ENCODE measurements at places on chromosomes 7 and 10.
A peak's percentile ranks its signal among the peaks of the same experiment; 100 is the strongest.

DNA sequence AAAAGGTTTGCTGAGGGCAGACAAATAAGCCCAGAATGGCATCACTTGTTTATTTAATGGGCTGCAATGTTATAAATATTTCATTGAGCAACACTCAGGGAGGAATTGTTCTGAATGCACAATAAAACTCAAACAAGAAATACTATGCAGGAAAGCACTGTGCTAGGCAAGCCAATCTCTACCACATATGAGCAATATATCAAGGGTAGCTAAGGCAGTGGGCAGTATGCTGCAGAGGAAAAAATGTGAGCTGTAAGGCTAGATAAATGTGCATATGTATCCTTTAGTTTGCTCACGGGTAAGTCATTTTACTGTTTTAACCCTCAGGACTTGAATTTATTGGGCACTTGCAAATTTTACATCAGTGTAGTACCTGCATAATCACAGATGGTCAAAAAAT is 349.6 kb downstream of the CDC14C start:
- DNase-seq = no peak

DNA sequence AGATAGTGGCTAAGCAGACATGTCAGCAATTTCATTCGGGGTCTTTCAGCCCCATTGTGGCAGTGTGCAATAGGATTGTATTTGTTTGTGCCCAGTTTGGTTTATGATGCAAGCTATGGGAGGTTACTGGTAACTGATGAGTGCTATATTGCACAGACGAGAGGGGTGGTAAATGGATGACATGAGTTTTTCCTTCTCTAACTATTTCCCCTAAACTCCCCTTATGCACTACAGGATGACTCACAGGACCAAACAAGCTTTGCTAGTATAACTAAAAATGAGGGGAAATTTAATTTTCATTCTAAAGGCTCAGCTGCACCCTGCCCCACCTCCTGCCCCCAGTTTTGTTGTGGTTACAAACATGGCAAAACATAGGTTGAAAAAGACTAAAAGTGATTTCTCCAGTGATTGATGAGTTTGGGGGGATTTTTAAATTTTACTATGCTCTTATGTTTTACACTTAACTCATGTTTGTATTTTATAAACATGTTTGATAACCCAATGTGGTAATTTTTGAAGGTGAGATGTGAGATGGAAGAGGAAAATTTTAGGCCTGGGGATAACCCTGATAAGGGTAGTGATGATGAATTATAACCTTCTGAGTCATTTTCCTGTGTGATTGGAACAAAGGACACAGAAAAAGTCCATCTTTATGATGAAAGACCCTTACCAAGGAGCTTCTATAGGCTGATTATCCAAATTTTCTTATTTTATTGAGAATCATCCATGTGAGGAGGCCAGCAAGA is 60.8 kb upstream of the NAMPT start:
- DNase-seq = no peak

DNA sequence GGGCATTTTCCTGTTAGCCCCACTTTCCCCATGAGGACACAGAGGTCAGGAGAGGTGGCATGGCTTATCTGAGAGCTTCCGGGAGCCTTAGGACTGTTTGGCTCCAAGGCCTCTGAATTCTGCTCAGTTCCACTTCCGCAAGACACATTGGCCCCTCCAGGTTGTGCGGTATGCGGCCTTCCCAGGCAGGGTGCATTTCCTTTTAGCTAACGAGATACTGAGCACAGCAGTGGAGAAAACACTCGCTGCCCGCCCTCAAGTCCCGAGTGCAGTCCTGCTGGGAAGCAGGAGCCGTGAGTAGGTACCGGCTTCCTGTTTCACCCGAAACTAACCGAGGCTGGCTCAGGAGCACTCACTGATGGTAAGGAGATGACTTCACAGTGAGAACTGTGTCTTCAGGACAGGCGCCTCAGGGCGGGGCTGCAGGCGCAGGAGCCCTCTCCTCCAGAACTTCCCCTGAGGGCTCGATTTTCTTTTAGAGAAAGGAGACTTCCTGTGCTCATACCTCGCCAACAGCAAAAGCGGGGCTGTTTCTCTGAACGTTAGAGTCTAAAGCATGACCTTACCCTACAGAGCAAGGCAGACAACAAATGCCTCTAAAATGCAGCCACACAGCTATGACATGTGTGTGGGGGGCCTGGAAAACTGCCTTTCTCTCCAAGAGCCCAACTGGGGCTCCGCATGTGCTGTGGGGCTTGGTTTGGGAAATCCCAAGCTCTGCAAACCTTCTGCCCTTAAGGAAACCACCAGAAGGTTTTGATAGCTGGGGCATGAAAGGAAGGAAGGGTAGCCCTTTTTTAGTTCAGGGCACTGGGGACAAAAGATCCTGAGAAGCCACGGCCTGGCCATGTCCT is 25.9 kb downstream of the RGS10 start:
- DNase-seq = no peak

DNA sequence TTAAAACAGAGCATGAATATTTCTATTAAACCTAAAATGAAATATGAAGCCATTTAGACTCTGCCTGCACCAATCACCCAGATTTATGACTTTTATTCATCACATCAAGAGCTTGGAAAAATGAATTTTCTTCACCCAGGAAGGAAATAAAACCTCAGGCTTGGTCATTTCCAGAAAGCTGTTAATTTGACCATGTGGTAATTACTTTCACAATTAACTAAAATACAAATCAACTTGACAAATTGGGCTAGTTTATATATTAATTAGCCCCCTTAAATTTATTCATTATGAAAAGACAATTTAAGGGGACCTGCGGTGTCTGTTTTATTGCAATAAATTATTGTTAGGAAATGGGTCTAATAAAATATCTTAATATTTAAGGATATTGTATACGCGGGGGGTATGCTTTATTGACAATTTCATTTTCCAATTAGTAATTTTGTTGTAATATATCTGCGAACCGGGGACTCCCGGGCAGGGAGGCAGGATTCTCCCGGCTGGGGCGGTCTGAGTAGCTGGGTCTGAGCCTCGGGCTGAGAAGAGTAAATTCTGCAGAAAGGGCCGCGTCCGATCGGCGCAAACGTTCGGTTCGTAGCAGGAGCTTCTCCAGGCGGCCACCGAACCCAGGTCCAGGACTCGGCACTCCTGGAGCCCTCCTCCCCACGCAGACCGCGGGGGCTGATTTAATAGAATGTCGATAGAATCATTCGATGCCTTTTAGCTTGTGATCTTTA is 9.4 kb upstream of the MNX1 start:
- no peak for DNase-seq

DNA sequence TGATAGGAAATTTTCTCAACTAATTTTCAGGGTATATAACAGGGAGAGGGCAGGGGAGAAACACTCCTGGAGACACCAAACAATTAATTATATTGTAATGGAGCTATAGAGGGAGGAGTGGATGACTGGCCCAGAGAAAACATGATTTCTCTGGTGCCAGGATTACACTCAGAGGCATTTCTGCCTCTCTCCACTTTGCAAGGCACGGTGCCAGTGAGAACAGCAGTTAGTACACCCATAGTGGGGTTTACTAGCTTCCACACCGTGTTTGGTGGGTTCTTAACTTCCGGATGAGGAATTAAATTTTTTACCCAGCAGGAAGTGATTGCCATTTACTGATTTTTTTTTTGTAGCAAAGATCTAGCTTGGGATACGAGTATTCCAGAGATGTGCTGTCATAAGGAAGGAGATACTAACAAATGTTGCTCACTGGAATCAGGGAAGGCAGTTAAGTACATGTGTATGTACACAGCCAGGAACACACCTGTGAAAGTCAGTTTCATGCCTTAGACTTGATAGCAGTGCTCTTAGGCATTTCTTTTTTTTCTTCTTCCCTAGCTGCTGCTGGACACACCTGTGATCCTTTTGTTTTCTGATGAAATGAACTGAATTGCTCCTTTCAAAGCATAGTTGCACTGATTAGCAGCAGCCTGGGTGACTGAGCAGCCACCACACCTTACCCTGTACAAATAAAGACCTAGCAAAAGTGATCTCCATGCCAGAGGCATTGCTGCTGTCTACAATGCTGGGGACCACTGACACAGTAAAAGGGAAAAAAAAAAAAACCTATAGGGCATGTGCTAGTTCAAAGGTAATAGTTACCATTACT is 58.1 kb downstream of the POLL start:
- DNase-seq = no peak

DNA sequence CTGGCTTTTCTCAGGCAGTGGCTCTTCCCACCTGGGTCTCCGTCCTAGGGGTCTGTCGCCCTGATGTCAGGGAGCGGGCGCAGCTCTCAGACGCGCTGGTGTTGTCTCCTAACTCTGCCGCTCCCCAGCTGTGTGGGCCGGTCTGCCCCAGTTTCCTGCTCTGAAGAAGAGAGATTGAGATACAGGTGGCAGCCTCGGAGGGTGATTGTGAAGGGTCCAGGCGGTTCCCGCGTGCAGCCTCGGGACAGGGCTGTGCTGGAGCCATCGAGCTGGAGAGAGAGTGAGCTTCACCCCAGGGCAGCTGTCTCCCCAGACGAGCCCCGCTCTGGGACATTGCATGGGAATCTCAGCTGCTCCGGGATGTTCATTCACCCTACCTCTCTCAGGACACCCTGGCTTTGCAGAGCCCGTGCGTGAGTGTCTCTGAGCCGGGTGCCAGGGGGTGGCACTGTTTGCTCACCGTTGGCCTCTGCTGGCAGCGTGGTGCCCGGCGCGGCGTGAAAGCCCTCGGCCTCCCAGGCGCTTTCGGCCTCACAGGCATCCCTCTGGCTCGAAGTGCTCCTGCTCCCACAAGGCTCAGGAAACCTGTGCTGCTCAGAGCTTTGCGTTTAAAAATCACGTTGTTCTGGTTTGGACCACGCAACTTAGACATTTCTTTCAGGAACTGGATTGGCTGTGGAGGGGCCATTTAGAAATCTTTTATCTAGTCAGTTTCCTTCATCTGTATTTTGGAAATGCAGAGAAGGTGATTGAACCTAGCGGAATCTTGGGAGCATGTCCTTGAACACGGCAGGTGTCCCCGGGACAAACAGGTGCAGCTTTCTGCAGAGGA is 33.8 kb upstream of the ZFAND2A start:
- peak; percentile 82 for DNase-seq

DNA sequence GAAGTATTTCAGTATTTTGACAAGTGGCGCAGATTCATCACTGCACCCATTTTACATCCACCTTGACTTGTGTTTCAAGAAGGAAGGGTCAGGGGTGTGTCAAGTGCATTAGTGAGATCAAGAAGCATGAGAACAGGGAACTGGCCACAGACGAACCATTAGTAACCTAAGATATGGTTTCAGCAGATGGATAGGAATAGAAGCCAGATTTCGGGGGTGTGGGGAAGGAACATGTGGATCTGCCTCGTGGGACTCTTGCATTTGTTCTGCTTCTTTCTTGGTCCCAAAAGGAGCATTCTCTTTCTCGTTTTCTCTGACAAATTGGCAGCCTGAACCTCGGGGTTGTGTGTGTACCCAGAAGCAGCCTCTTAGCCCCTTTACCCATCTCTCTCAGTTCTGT is 9.6 kb downstream of the DENND2A start:
- no peak for DNase-seq

GRCh38 chr10:74078037-74078436 is 72.6 kb downstream of the AP3M1 start:
- no peak for DNase-seq

GRCh38 chr10:47145290-47145934 is 154.6 kb upstream of the GDF10 start:
- DNase-seq = no peak

DNA sequence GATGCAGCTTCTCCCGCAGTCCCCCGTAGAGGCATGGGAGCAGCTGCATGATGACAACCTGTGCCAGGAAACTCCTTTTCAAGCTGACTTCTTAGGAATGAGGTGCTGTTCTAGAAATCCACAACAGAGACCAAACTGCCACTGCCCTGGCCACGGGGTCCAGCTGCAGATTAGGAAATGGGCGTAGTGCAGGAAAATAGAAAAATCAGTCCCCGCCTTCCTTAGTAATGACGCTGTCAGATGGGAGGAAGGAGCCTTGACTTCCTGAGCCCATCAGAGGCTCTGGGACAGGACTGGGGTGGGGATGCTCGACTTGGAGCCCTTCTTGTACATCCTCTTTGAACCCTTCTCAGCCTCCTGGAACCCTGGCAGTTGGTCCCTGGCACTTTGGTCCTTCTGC is 227.8 kb upstream of the GRB10 start:
- DNase-seq = peak; percentile 70

DNA sequence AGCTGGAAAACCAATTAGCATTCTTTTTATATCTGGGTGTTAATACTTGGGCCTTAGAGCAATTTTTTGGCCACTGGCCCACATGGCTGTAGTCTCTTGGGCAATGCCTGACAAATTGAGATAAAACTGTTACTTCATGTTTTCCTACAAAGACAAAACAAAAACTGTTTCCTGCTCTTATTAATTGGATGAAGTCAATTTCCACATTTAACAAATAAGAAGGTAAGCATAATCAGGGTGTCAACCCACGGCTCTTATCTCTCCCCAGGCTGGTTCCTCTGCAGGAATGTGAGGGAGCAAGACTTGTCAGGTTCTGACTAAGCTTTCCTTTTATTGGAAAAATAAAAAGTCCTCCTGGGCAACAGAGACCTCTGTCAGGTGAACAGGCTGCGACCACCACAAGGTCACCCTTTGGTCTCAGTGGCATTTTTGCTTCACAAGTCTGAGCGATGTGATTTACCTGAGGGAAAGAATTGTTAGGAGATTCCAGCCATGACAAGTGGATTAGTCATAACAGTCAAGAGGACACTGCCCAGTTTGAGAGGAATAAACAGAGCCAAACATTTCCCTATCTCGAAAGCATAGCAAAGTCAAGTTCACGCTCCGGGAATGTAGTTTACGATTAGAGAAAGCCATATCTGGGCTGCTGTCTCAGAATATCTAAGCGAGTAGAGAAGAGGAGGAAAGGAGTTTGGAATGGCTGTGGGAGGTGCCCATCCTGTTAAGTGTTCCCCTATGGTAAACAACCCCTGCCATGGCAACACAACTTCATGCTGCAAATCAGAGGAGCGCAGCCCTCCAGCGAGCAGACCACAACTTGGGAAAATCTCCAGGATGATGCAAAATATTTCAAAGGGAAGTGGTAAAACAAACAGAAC is 144.4 kb downstream of the TES start:
- peak; percentile 83 for DNase-seq

DNA sequence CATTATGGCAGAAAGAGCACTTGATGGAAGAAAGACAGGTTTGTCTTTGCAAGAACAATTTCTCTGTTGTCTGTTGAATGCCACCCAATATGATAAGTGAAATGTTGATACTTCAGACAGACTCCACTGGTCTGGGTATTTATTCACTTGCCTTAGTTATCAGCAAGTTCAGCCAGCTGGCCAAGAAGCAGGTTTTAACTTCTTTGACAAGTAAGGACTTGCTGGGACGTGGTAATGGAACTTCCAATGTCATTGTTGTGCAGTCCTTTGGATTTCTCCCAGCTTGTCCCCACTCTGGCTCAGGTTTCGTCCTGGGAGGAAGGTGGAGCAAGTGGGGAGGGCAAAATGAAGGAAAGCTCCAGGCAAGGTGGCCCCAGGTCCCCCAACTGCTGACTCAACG is 497.4 kb downstream of the RPS24 start:
- DNase-seq = no peak

- peak; percentile 44 for DNase-seq
Measured at GRCh38 chr7:159039716-159040115, 105.0 kb downstream of the VIPR2 start.

- no peak for DNase-seq
Measured at GRCh38 chr10:398954-399353, 263.7 kb downstream of the ZMYND11 start.

GRCh38 chr7:2962865-2963264 is 80.8 kb downstream of the CARD11 start:
- no peak for DNase-seq

- DNase-seq = no peak
Measured at GRCh38 chr7:110590415-110590814, 500.5 kb upstream of the LRRN3 start.

- no peak for DNase-seq
Measured at GRCh38 chr7:30155481-30155880, 20.7 kb downstream of the MTURN start.

- DNase-seq = no peak
Measured at GRCh38 chr7:81267508-81267907, 348.7 kb upstream of the SEMA3C start.

Data from cardiac septum (tissue), 1 donor.